Progenitor cell of endocrine pancreas (in vitro differentiated cells): ENCODE measurements at places on chromosomes 3 and 15.

GRCh38 chr15:65979316-65979715 is 110.0 kb downstream of the RAB11A start:
- DNase-seq = no peak

GRCh38 chr3:32998631-32999451 is 47.4 kb downstream of the CCR4 start:
- DNase-seq = no peak

GRCh38 chr15:61869656-61870055 is 190.6 kb downstream of the VPS13C start:
- no peak for DNase-seq

DNA sequence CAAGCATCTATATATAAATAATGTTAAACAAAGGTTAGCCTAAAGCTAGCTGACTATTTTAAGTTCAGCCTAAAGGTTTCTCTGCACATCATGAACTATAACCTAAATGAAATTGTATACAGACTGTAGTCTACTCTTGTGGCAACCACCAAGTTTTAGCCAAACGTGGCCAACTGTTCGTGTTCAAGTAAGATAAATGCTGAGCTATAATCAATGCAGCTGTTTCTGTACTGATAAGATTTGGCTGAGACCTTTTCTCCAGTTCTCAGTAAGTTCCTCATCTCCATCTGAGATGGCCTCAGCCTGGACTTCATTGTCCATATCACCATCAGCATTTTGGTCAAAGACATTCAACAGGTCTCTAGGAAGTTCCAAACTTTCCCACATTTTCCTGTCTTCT is 43.7 kb upstream of the IGSF10 start:
- no peak for DNase-seq

GRCh38 chr3:23761440-23761896 is 44.3 kb upstream of the UBE2E1 start:
- DNase-seq = no peak

DNA sequence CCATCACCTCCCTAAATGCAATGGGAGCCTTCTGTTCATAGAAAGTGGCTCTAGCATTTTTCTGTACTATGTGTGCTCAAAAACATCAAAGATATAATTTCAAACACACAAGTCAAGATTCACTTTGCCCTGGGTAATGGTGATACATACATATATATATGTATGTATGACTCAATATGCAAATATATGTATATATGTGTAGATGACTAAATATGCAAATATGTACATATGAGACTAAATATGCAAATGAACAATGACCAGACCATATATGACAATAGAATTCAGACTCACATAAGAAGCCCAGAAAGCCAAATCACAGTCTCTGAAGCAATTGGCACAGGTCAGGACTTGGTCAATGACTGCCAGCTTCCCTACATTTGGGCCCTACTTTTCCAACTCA is 36.9 kb upstream of the SNRK start:
- no peak for DNase-seq

DNA sequence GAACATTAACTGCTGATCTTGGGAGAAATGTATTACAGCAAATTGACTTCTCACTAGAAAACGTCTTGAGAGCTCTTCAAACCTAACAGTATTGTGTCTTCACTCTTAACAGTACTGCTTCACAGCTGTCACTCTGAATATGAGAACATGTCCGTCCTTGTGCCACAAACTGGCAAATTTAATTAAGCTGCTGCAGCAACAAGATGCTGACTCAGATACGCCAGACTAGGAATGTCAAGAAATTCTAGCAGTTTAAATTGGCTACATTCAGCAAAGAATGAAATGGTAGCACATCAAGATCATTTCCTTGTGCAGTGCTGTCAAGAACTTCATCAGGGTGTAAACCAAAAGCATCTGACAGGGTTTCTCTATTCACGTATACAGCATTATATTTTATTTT is 7.6 kb downstream of the ICE2 start:
- DNase-seq = no peak

- DNase-seq = peak; percentile 36
Measured at GRCh38 chr3:49454458-49454857, 15.6 kb upstream of the DAG1 start.

- DNase-seq = no peak
Measured at GRCh38 chr3:76078101-76078500, 292.8 kb upstream of the ZNF717 start.

DNA sequence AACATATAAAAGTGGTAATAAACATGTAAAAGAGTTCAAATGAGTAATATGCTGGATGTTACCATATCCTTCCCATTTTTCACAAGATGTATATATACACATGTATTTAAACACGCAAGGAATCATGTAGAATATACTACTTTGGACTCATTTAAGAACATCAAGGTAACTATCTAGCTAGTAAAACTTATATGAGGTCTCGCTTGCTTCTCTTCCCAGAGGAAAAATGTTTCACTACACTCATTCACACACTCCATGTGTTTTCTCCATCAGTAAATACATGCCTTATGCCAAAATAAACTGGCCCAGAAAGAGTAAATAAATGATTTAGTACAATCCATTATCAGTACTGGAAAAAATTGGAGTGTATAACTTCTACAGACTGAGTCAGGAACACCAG is 229.2 kb upstream of the MME start:
- DNase-seq = no peak

GRCh38 chr15:101724675-101725005 is 367 bp upstream of the TARS3 start:
- no peak for DNase-seq

DNA sequence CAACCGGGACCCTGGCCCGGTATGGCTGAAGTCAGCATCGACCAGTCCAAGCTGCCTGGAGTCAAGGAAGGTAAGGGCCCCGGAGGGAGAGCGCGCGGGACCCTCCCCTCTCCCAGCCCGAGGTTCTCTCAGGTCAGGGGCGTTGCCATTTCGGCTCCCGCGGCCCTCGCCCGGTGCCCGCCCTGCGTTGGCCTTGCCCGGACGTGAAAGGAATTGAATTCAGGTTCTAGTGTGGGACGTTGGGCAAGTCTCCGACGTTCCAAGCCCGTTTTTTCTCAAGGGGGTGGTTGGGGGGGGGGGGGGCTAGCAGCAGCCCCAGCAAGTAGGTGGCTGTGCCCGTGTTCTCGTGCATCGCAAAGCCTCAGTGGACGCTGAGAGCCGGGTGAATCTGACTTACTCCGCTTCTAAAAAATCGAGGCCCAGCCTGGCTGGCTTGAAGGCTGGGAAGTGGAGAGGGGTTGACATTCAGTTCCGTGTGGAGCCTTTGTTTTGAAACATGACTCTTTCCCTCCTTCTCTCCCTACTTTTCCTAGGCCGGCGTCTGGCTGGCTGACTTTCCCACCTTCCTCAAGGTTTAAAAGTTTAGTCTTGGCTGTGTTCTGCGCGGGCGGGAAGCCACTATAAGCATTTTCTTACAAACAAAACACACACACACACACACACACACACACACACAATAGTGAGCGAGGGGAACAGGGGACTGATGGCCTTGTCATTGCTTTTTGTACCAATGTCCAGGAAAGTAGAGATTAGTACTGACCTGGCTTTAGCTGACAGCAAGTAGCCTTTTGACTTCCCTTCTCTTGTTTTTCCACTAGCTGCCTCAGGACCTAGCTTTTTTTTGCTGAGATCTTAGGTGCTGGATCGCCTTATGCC is at the start of gene UTS2B:
TSS of gene UTS2B (minus strand) at position 873 of the 876 bp plus-strand sequence. CDS start 48,337 bp downstream, outside the sequence.
- DNase-seq = peak; percentile 12

- no peak for DNase-seq
Measured at GRCh38 chr3:186534113-186534669, 10.0 kb downstream of the CRYGS start.

DNA sequence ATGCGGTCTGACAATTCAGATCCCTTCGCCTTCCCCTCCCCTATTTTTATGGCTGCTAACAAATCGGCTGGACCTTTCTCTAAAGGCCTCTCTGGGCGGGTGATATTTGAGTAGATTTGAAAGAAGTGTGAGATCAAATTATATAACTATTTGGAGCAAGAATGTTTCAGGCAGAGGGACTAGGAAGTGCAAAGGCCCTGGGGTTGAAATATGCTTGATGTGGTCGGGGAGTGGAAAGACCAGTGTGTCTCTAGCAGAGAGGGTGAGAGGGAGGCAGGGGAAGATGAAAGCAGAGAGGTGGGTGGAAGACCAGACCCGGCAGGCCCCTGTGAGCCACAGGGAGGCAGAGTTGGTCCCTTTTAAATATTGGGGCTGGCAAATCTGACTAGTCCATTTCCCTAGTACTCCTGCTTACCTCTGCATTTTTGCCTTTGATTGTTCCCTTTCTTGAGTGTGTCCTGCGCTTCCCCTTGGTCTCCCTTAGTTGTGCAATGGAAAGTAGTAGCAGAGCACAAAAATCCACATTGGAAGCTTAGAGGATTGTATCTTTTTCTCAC is 32.3 kb downstream of the SLCO3A1 start:
- DNase-seq = no peak

GRCh38 chr15:48584090-48584811 is 61.3 kb downstream of the FBN1 start:
- no peak for DNase-seq

DNA sequence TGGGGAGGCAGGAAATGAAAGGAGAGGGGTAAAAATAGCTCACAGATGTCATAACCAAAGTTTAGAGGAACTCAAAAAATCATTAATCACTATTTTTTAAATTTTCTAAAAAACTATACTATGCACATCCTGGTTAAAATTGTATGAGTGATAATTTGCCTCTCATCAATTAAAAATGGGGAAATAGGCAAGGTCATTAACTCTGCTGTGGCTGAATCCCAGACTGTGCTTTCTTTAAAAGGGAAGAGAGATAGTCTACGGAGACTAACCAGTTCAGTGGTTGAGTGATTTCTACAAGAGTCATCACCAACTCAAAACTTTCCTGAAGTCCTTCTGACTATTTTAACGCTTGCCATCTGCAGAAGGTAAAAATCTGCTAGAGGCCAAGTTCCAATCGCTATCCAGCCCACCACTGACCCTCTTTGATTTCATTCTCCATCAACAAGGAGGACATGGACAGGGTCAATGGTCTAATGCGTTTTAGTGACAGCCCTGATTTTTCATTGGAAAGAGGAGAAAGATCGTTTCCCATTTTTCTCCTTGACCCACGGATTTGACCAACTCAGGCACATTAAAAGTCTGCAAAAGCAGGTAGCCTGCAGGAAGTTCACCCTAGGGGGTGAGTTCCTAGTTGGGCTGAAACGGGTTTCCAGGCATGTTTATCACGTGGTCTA is 850 bp downstream of the SUCLG2 start:
- DNase-seq = no peak

GRCh38 chr3:175477651-175478224 is 618.6 kb downstream of the NAALADL2 start:
- DNase-seq = no peak

DNA sequence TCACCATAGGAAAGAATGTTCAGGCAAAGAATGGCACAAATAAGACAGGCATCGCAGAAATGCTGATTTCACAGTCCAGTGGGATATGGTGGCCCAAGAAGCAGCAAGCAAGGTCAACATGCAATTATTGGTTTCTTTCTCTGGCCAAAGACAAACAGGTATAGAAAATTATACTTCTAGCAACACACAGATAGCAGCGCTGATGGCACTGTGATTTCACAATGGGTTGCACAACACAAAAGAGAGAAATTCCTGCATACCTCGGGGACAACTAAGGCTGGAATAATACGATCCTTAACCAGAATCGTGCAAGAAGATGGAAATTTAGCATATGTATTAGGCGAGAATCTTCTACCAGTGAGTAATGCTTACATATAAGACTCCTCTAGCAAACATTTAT is 76.3 kb upstream of the NR2F2 start:
- DNase-seq = no peak

GRCh38 chr15:27933562-27933961 is 165.6 kb downstream of the OCA2 start:
- no peak for DNase-seq

DNA sequence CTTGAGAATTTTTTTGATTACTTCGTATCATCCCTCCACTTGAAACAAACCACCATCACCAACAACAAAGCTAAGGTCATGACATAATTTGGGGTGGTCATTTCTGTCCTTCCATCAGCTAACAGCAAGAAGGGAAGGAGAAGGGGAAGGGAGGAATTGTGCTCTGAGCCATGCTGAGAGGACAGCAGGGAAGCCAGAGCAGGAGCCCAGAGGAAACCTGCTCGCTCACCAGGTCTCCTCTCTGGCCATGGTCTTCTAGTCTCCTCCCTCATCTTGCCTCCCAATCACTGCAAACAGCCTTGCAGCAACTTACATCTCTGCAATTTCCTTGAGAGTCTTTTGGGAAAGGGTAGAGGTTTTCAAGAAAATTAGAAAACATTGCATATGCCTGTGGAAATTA is 196.7 kb downstream of the SSR3 start:
- DNase-seq = no peak

DNA sequence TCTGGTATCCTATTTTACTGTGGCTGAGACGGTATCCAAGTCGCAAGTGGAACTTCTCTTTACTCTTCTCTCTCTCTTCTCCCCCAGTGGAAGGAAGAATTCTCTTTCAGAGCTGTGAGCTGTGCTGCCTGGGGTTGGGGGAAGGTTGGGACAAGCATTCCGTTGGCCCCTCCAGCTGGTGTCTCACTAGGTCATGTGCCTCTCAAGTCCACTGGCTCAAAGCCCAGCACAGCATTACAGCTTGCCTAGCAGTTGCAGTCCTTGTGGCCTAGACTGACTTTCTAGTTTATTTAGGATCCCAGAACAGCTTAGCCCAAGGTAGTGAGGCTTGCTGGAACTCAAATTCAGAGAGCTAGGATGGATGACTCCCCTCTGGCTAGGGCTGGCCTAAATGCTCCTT is 76.1 kb upstream of the SPATA16 start:
- no peak for DNase-seq

- no peak for DNase-seq
Measured at GRCh38 chr3:153138276-153139210, 23.5 kb upstream of the RAP2B start.
